Right atrium auricular region (tissue), 2 donors: ENCODE measurements at places on chromosomes 1 and 21. TPM values are rescaled to one million over a fixed set of nuclear protein-coding genes. Genes with fewer than 3 reads are reported as not detected.

DNA sequence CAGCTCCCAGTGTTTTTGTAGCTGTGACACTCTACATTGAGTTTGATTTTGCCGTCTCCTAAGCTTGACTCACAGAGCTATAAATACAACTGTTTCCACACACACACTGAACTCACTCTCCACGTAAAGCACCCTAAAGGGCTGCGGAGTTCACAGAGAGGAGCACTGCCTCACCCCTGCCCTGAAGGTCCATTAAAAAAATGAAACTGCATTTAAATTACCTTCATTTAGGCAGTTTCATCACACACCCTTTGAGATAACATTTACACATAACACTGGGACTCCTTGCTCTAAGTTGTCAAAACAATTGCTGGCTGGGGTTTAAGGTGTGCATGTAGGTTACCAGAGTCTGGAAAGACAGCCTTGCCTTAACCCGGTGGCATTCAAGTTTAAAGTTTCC is 137.1 kb upstream of the MAGI3 start:
- no peak for DNase-seq

- no peak for DNase-seq
Measured at GRCh38 chr1:183817576-183818288, 12.8 kb downstream of the RGL1 start.

DNA sequence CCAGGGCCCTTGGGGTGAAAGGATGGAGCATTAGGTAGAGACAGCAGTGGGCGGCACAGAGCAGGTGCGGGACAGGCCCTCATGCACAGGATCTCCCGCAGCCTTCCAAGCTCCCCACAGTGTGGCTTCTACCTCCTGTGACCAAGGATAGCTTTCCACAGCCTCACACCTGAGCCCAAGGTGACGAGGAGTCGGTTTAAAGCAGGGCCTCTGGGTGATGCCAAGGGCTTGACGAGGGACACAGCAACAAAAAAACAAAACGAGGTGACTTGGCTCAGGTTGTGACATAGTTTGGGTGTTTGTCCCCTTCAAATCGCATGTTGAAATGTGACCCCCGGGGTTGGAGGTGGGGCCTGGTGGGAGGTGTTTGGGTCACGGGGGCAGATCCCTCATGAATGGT is 15.3 kb downstream of the RSPH1 start:
- peak; percentile 34 for DNase-seq

- DNase-seq = no peak
Measured at GRCh38 chr21:34180407-34180806, 107.0 kb downstream of the MRPS6 start.

GRCh38 chr1:65894738-65895605 is 102.3 kb downstream of the PDE4B start:
- DNase-seq = no peak

- DNase-seq = peak; percentile 96
Measured at GRCh38 chr1:999725-1000356, at the start of gene HES4. HES4 (minus strand) TSS chr1:1000097; CDS start chr1:999973, 124 bp downstream.

DNA sequence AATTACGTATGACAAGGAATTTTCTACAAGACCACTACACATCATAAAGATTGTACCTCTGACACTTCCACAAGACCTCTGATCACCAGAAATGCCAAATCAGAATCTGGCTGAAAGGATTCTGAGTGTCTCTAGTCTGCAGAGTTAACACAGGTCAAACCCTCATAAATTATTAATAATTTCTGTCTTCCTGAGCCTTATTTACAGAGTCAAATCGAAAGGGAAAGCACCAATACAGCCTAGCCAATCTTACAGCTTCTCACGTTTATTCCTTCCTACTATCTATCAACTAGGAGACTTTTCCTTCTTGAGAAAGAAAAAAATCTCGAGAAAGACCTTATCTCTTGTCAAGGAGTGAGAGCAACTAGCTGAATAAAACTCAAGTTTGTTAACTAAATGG is 2151.6 kb downstream of the MRPL39 start:
- no peak for DNase-seq

DNA sequence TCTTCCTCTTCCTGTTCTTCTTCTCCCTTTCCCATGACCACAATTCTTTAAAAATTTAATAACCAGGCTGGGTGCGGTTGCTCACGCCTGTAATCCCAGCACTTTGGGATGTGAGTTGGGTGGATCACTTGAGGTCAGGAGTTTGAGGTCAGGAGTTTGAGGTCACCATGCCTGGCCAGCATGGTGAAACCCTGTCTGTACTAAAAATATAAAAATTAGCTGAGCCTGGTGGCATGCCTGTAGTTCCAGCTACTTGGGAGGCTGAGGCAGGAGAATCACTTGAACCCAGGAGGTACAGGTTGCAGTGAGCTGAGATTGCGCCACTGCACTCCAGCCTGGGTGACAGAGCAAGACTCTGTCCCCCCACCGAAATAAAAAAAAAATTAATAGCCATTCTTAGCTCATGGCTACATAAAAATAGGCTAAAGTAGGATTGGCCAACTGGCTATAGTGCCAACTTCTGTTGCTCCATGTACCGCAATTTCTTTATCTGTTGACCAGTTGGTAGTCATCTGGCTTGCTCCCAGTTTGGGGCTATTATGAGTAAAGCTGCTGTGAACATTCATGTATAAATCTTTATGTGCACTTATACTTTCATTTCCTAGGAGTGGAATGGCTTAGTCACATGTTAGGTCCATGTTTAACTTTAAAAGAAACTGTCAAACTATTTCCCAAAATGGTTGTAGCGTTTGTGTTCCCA is 136.3 kb downstream of the PEX14 start:
- no peak for DNase-seq

GRCh38 chr1:245779797-245780755 is 625.3 kb downstream of the KIF26B start:
- DNase-seq = no peak

DNA sequence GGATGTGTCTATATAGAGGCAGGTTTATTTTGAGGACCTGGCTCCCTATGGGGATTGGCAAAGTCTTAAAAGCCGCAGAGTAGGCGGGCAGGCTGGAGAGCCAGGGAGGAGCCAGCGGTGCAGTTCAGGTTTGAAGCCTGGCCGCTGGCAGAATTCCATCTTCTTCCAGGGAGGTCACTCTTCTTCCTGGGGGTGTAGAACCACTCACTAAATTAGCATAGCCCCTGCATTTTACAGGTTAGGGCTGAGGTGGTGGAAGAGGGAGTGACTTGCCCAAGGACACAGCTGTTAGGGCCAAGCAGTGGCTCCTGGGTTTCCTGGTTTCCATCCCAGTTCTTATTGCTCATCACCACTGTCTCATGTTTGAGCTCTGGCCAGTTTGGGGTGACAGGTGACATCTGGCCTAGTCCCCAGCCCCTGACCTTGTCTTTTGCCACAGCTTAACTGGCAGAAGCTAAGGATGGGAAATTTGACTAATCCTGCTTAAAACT is 1.4 kb downstream of the PINK1 start:
- no peak for DNase-seq

GRCh38 chr1:236156512-236157208 is 14.3 kb downstream of the GPR137B start:
- peak; percentile 67 for DNase-seq

GRCh38 chr1:163596541-163597258 is 274.9 kb downstream of the NUF2 start:
- no peak for DNase-seq

DNA sequence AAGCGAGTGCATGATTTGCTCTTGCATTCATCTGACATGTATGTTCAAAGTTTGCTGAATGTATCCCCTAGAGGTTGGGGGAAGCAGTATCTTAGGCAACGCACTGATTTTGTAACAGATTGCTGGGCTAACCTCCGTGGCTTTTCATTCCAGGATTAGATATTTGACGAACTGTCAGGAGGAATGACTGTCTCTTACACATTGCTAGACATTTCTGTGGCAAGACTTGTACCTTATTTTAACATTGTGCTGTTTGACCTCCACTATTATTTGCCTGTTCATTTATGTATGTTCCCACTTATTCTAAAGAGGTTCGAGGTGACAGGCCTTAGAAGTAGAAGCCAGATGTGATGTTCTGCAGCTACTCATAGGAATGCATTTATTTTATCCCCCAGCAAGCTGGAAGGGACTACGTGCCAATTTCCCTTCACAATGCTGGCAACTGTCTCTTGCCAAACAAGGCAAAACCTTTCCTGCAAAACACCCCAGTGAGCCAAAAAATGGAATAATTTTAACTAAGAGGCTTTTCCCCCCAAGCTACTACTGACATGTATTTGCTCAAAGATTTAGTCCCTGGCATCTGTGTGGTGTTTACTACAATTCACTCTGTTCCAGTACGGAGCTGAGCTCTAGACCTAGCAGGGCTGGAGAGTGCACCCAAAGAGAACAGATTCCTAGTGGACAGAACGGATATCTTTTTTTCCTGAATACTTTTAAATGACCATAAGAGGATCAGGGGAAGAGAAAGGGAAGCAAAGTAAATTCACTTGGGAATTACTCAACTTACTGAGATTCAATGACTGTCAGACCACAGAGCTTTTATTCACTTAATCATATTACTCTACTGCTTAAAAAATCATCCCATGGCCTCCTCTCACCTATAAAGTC is 646.2 kb downstream of the SMYD3 start:
- no peak for DNase-seq

- no peak for DNase-seq
Measured at GRCh38 chr1:43271186-43272118, 1.7 kb downstream of the TMEM125 start.

- DNase-seq = no peak
Measured at GRCh38 chr1:243946253-243946652, 96.2 kb upstream of the AKT3 start.

- DNase-seq = no peak
Measured at GRCh38 chr1:113610372-113610771, 148.9 kb downstream of the PHTF1 start.

DNA sequence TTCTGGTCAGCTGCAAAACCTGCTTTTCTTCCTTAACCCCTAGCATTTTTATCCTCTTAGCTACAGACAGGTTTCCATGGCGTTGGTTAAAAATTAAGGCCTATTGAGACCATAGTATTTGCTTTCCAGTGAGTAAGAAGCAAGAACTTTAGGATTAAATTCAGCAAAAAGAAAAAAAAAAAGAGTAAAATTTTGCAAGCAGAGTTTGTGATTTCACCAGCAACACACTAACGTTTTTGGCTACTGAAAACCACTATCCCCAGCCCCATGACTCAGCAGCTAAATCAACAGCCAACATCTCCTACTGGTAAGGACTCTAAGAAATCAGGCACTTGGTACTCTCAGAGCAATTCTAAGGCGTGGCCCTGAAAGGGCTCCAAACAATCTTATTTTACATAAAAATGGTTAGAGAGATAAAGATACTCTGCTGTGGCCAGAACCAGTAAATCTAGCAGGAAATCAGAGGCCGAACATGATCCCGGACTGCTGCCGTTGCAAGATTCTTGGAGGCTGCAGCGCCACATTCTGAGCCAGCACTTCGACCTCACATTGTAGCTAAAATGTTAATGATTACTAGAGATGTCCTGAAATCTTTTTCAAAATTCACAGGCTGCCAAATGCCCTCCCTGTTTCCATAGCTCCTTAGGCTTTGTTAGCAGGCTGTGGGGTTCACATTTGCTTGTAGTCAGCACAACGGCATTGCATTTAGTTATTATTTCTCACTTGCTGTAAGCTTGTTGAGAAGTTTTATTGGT is 1.6 kb upstream of the ENO1 start:
- DNase-seq = peak; percentile 88

GRCh38 chr21:45506241-45506817 is 35.9 kb downstream of the SLC19A1 start:
- DNase-seq = no peak

DNA sequence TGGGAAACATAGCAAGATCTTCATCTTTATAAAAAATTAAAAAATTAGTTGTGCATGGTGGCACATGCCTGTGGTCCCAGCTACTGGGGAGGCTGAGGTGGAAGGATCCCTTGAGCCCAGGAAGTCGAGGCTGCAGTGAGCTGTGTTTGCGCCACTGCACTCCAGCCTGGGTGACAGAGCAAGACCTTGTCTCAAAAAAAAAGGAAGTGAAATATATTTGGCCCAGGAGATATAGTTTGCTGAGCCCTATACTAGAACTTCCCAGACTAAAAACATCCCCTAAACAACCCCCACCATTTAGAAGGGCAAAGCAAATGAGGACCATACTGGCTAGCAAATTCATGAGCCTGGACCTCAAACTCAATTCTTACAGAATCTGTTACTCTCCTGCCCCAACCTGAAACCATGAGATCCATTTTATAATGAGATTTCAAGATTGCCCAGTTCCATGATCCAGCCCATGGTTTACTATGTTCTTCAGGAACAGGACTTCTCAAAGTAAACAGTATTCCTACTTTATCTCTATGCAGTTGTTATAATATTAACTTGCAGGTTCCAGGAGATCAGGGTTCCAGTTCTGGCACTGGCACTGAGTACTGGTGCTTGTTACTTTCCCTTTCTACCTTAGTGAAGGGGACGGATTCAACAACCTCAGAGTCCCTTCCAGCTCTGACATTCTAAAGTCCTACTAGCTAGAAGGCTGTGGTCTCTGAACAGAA is 48.9 kb upstream of the TADA1 start:
- DNase-seq = no peak

GRCh38 chr1:151196292-151196800 is 2.0 kb upstream of the PIP5K1A start:
- no peak for DNase-seq

DNA sequence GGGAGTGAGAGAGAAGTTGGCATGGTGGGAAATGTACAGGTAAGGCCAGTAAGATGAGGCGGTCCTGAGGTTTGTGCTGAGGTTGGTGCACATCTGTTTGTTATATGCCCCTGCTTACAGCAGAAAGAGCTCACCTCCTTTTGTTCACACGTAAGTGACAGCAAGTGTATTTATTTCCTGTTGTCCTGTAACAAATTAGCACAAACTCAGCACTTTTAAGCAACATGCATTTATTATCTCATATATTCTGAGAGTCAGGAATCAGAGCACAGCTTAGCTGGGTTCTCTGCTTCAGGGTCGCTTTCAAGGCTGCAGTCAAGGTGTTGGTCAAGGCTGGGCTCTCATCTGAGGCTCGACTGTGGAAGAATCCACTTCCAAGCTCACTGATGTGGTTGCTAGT is 45.8 kb downstream of the TENT5C start:
- DNase-seq = no peak

Gene GREM2
- not detected for total RNA-seq

Gene KIAA1614
- total RNA-seq = 11.0 TPM

Gene INSRR
- total RNA-seq = not detected

Gene SELE
- 0.11 TPM for total RNA-seq

Gene HSD3B1
- total RNA-seq = not detected

Gene MXRA8
- total RNA-seq = 58.6 TPM

Gene FHAD1
- total RNA-seq = not detected

Gene AMY2A
- total RNA-seq = not detected

Gene SLC37A1
- total RNA-seq = 5.0 TPM

Gene FCMR
- total RNA-seq = 5.0 TPM

Gene LRIG2
- total RNA-seq = 10.4 TPM

Gene ZBTB8A
- total RNA-seq = 4.8 TPM
